Stimulated activated CD8-positive, alpha-beta memory T cell treated with anti-CD3 and anti-CD28 coated beads, Interleukin-7, amount 100 ng/mL, for 1 hour (primary cell): ENCODE measurements at places on chromosomes 2 and 18.

- no peak for DNase-seq
Measured at GRCh38 chr2:143258126-143258892, 129.1 kb downstream of the ARHGAP15 start.

GRCh38 chr2:197707316-197708213 is 2.4 kb downstream of the MARS2 start:
- no peak for DNase-seq

- DNase-seq = no peak
Measured at GRCh38 chr18:24181806-24182205, 42.9 kb downstream of the CABYR start.

DNA sequence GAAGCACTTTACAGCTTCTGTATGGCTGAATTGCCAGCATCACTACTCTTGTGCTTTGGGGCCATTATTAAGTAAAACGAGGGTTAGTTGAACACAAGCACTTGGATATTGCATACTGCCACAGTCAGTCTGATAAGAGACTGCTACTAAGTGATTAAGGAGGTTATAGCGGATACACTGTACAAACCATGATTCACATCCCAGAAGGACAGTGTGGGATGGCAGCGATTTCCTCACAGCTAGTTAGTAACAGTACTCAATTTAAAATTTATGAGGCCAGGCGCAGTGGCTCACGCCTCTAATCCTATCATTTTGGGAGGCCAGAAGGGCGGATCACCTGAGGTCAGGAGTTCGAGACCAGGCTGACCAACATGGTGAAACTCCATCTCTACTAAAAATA is 2.6 kb upstream of the BMPR2 start:
- DNase-seq = no peak

GRCh38 chr18:10228326-10228725 is 226.1 kb upstream of the APCDD1 start:
- DNase-seq = no peak

GRCh38 chr2:130744287-130745117 is 10.8 kb upstream of the AMER3 start:
- DNase-seq = no peak

- DNase-seq = no peak
Measured at GRCh38 chr2:10385501-10385900, 62.6 kb downstream of the ODC1 start.

- DNase-seq = no peak
Measured at GRCh38 chr18:13577091-13577697, 149.2 kb downstream of the FAM210A start.

DNA sequence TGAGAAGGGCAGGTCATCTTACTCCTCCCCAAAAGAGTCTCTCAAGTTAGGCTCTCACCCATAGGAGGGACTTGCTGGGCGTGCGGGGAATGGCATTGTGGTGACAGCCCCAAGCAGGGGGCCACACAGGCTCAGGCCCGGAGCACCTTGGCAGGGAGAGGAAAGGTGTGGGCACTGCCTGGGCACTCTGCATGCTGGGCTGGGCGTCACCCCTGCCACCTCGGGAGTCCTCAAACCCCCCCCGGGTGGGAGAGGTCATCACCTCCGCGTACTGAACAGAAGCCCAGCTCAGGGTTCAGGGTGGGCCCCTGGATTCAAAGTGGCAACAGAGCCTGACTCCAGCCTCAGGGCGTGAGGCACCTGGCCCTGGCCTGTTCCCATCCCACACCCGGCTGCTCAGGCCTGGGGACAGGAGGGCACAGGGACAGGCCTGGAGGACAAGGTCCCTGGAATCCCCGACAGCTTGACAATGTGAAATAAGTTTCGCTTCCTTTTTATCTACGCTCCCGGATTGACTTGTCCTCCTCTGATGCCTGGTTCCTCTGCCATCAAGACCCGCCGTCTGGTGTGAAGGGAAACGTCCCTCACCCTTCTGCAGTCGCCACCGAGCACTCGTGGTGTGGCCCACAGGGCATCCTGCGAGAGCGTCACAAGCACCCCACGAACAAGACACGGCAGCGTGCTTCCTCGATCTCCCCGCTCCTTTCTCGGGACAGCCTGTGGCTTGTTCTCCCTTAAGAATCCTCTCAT is 97.8 kb downstream of the HDAC4 start:
- no peak for DNase-seq

DNA sequence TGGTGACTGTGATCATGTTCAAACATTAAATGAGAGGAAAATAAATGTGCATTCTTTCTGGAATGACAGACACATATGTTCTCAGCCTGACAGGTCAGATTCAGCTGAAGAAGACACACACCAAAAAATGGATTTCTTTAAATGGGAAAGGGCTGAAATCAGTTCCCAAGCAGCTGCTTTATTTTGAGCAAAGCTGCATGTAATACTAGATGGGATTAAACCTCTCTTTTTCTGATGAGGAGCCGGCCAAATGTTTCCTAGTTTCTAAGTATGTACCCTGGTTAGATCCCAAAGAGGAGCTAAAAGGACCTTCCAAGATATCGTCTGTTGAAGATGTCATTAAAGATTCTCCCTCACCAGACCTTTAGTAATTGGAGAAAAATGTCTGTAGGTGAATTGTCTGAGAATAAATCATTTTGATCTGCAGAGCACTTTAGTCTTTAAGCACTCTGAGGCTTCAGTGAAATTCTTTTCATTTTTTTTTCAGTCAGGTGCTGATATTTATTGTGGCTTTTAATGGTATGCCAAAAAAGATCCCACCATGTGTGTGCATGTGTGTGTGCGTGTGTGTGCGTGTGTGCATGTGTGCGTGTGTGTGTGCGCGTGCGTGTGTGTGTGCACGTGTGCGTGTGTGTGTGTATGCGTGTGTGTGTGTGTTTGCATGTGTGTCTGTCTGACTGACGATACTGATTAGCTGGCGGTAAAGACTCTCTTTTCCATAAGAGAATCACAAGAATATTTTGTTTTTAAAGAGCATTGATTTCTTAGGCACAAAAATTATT is 175.8 kb downstream of the IRS1 start:
- no peak for DNase-seq

GRCh38 chr2:939936-940601 is 10.6 kb upstream of the SNTG2 start:
- no peak for DNase-seq

- DNase-seq = no peak
Measured at GRCh38 chr2:107627164-107627563, 199.5 kb upstream of the RGPD4 start.

- DNase-seq = no peak
Measured at GRCh38 chr2:27707462-27708256, 44.0 kb downstream of the SLC4A1AP start.

- no peak for DNase-seq
Measured at GRCh38 chr2:197157879-197158537, 152.6 kb downstream of the ANKRD44 start.

GRCh38 chr18:74768096-74768495 is 170.4 kb downstream of the ZNF407 start:
- DNase-seq = no peak

DNA sequence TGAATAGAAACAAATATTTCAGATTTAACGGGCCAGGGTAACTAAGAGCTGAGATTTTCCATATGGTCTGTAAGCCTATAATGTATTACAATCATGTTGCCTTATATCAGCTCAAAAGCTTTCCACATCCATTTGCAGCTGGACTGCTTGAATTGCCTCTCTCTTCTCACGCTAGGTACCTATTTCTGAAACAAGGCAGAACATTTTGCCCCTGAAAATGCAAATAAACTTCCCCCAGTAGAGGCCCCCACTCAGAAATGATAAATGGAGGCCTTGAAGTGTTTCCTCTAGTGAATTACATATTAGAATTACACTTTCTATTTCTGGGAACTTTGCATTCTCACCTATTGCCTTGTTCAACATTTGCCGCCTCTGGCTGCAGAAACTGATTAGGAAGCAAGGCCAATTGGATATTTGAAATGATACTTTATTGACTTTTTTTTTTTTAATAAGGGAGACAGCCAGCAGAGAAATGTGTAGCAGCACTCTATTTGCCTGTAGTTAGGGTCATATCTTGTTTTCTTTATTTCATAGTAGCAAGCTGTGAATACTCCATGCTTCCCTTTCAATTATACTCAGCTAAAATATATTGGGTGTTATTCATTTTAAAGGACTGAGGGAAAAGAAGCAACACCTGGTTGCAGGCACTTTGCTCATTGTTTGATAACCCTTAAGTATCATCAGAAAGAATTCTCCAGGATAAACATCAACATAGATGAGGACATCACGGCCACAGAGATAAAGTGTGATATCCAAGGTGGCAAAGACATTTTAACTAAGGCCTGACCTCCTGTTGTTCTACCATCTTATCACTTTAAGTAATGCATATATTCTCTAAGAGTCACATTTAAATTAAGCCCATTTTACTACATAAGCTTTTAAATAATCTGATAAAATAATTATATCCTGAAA is 505.5 kb downstream of the LRRTM4 start:
- no peak for DNase-seq

DNA sequence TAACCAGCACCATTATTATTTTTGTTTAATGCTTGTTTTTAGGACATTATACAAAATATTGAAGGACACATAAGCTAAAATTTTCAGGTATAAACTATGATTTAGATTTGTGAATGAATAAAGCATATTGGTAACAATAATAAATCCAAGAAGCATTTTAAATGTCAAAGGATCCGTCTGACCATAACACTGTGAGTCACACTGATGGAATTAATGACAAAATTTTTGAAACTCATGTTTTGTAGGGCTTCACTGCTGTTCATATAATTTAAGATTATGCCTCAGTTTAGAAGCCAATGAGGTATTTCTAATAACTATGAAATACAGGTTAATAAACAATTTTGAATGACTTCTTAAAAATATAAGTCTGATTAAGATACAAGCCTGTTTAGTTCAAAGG is 124.6 kb downstream of the TMEFF2 start:
- DNase-seq = no peak

GRCh38 chr2:30218814-30219213 is 12.5 kb upstream of the LBH start:
- no peak for DNase-seq

DNA sequence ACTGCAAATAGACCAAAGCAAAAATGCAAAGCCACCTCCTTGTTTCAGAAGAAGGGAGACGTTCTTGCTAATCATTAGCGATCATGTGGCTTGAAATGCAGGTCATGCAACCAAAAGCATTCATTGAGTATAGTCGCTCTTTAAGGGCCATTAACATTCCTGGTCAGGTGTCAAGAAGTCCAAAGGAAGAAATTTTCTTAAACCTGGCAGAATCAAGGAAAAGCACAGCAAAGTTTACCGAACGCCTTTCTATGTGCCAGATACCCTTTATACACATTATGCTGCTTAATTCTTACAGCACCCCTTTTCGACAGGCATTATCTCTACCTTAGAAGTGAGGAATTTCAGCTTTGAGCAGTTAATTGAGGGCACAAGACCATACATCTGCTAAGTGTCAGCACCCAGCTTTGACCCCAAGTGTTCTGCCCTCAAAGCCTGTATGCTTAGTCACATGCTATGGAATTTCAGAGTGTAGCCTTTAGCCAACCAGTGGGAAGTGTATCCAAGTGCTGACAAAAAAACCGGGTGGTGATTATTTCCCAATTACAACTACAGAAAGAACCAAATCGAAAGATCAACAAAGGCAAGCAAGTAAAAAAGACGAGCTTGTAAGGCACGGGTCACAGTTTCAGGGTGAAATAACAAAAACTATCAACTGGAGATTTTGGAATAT is 70.8 kb downstream of the EPHA4 start:
- no peak for DNase-seq

DNA sequence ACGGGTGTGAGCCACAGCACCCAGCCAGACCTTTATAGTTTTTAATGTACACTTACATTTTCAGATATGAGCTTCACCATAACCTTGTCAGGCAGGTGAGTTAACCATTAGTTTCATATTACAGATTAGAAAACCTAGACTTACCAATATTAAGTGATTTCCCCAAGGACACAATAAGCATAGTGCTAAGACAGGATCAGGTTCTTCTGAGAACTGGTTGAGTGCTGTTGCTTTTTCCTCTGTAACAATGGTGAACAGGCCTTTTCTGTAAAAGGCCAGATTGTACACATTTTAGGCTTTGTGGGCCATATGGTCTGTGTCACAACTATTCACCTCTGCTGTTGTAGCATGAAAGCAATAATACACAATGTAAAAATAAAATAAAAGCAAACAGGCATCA is 332.0 kb downstream of the PIK3C3 start:
- no peak for DNase-seq

DNA sequence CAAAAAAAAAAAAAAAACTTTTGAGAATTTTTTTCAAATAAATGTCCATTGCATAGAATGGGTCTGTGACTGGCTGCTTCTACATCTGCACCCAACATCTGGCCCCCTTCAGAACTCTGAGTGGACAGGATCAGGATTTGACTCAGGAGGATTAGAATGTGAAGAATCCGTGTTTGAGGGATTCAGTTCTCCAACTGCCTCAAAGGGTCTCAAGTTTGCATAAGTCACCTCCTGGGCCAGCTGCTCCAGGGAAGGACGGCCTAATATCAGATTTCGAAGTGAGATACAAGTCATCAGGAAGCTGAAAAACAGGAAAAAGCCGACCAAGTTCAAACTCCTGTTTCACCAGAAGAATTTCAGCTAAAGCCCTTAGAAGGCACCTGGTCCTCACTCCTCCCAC is 10.9 kb downstream of the MAT2A start:
- no peak for DNase-seq
